GM12878 (cell line): ENCODE measurements at places on chromosomes 6 and 20. TPM values are rescaled to one million over a fixed set of nuclear protein-coding genes. Genes with fewer than 3 reads are reported as not detected.

CD24 gene
- 4.7 and 5.0 TPM in 2 replicates for polyA plus RNA-seq

BPIFA1 gene
- not detected in 2 replicates for polyA plus RNA-seq

MUCL3 gene
- 0.08 and 0.09 TPM in 2 replicates for polyA plus RNA-seq

FNDC1 gene
- polyA plus RNA-seq = not detected in 2 replicates

C20orf96 gene
- polyA plus RNA-seq = 7.0 and 7.9 TPM in 2 replicates

TMEM151B gene
- 0.05 TPM in 1 of 2 replicates, not detected in the other for polyA plus RNA-seq

PERP gene
- 2.1 and 2.2 TPM in 2 replicates for polyA plus RNA-seq
